ENCODE measurements at places on chromosomes 11 and 22.

GRCh38 chr11:116925050-116925449, 87.6 kb upstream of the APOA1 start:
- no peak for DNase-seq

- no peak for DNase-seq
Observed at GRCh38 chr11:91978747-91979146, 245.9 kb upstream of the FAT3 start.

- DNase-seq, result no peak
Observed at GRCh38 chr11:77155556-77156130, 27.6 kb downstream of the MYO7A start.

GRCh38 chr11:105164208-105164607, 24.6 kb upstream of the CARD18 start:
- no peak for DNase-seq

- no peak for DNase-seq
Observed at GRCh38 chr22:45750626-45751025, 79.0 kb downstream of the ATXN10 start.

DNA sequence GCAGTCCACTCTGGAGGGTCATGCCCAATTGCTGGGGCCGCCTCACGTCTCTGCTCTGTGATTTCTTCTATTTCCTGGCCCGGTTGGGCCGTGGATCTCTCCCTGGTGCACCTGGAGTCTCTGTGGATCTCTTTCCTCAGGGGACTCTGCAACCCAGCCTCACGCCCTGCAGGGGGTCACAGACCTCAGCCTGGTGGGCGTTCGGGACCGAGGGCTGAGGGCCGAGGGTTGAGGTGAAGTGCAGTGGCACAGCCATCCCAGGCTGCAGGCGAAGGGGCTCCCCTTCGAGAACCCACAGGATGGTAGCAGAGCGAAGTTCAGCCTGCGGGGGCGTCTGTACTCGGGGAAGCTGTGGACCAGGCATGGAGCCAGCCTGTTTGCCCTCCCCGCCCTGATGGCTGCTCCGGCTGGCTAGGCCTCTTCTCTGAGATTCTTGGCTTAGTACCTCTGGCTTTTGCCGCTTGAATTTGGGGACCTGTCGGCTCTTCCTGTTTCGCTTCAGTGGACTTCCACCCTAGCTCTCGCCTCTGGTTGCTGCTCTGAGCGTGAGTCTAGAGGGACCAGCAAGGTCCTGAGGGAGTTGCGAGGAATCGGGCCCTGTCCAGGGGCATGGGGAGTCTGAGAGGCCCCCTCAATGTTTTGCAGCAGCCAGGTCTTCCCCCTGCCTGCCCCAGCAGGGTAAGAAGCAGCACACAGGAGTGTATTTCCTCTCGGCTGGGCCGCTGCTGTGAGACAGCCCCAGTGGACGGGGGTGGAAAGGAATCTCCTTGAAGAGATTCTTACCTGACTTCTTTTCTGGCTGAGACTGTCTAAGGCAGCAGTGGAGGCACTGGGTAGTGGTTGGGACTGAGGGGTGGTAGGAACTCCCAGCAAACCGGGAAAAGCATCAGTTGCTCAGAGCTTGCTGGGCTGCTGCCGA, 140.8 kb downstream of the TBC1D22A start:
- no peak for DNase-seq

DNA sequence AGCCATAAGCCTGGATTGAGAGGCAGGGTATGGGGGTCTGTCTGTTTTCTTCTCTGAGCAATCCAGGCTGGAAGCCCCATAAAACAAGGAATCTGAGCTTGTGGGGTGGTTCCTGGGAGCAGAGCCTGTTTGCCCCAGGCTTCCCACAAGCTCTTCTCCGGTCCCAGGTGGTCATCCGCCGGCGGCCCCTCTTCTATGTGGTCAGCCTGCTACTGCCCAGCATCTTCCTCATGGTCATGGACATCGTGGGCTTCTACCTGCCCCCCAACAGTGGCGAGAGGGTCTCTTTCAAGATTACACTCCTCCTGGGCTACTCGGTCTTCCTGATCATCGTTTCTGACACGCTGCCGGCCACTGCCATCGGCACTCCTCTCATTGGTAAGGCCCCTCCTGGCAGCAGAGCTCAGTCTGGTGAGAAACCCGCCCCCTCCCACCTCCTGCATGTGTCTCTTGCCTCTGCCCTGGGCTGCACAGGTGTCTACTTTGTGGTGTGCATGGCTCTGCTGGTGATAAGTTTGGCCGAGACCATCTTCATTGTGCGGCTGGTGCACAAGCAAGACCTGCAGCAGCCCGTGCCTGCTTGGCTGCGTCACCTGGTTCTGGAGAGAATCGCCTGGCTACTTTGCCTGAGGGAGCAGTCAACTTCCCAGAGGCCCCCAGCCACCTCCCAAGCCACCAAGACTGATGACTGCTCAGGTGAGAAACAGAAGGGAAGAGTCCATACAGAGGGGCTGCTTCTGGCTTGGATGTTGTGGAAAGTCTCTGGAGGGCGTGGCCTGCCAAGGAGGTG, 11.6 kb downstream of the HTR3A start:
- DNase-seq, result no peak

DNA sequence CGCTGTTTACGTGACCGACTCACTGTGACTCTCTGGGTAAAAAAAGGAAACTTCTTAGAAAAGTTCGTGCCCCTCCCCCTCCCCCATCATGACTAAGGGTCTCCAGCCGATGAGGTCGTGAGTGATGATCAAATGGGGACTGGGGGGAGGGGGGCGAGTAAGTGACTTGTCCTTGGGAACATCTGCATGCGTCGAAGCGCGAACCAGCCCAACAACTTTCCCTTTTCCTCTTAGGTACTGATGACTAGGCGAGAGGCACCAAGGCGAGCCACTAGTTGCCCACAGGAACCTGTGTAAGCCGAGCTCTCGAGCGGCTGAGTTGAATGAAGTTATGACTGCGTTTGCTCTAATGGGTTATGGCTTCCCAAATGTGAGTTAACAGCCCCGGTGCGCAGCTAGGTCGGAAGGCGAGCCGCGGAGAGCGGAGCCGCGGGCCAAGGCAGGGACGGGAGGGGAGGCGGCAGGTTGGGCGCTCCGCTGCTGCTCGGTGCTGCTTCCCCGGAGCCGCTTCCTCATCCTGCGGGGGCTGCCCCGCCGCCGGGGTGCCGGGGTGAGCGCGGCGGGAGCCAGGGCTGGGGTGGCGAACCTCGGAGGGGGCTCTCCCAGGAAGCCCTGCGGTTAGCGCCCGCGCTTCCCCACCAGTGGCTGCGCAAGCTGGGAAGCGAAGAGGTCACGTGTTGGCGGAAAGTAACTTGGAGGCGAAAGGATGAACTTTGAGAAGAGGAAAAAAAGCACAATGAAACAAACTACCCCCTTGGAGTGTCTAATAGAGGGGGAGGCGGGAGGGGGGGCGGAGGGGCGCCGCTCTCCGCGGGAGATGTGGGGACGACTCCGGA, 22.1 kb upstream of the BDNF start:
- no peak for DNase-seq

DNA sequence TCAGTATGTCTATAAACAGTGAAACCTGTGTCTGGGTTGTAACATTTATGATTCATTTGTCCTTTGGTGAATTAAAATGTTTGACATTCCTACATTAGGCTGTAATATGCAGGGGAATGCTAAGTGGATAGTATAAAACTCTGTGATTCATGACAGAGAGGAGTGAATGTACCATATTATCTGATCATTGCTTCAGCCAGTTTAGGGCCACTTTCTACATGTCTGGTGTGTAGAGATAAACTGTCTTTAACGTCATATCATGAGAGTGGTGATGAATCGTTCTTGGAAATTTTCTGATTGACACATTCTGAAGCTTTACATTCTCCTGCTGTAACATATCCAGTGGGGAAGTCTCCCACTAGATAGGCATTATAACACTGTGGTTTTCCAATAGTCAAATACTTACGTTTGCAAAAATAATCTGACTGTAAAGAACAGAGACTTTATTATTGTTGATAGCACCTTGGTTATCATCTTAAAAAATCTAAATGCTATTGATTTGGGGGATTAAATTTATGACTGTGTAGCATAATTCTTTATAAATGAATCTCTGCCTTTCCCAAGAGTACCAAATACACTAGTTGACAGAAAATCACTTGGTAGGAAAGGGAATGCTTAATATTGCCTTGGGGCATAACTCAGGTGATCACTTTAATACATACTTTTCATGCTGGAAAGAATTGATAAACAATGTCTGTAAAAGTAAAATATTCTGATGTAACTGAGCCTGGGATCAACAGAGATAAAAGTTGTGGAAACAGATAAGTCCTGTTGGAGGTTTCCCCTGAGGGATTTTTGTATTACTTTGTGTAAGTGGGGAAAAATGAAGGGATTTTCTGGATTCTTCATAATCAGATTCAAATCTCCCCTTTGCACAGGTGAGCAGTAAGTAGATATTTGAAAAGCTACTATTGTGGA, 427.9 kb downstream of the JRKL start:
- no peak for DNase-seq
